ENCODE measurements at places on chromosomes 3 and 15.
A peak's percentile ranks its signal among the peaks of the same experiment; 100 is the strongest.

GRCh38 chr3:138136201-138136600 is 4.0 kb upstream of the A4GNT start:
- no peak for DNase-seq

DNA sequence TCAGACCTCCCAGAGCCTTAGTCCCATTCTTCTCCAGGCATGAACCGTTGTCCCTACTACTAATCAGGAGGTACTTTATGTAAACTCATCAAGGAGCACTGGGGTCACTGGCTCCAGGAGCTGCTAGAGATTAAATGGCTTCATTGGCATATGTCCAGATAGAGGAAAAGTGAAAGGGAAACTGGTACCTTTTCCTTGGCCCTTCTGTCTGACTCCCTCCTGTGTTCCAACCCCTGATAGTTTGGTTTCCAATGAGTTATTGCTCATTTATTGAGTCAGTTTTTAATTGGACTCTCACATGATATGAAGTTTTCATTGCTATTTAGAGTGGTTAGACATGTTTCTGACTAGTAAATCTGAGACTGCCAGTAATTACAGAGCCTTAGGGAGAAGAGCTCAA is 130.5 kb upstream of the BFSP2 start:
- DNase-seq = no peak

GRCh38 chr3:33211444-33211843 is 7.2 kb downstream of the SUSD5 start:
- DNase-seq = no peak

DNA sequence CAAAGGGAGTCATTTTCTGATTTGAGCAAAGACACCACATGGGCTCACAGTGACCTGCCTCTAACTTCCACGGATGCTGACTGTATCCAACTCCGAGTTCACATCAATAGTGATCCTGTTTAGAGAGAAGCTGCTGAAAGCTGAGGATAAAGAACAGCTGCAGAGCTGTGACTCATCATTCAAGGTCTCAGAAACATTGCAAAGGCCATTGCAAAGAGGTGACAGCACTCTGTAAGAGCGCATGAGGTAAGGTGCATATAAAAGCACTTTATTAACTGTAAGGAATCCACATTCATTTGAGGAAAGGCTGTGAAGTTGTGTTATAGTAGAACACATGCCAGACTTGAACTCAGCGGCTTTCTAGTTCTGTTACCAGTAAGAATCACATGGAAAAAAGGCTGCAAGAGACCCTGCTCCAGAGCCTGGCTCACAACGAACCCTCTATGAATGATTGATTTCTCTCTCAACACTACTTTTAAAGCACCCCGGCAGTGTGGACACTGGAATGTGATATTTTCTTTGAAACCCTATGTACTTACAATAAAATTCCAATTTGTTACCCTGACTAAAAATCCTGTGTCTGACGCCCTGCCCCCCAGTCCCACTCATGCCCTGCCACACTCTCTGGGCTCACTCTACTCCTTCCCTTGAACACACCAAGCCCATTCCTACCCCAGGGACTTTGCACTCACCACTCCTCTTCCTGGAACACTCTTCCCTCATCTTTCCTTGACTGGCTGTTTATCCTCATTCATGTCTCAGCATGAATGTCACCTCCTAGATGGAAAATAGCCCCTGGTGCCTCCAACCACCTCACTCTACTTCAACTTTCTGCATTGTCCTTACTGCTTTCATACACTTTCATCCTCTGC is 111.2 kb downstream of the LSM3 start:
- DNase-seq = no peak

- DNase-seq = no peak
Observed at GRCh38 chr15:87843312-87843711, 413.2 kb downstream of the NTRK3 start.

DNA sequence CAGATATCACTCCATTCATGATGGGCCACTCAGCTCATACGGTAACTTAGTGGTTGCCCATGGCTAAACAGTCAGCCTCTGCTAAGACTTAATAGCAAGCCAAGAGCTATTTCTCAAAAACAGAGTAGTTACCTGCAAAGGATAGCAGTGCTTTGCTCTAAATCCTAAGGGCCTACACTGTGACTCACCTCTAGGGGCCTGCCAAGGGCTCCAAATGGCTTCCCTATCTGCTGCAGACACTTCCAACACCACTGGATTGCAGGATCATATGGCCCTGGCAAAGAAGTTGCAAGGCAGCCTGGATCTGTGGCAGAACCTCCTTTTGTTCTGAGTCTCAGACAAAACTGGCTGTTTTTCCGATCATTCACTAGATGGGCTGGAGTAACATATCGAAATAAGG is 17.8 kb downstream of the CGGBP1 start:
- DNase-seq = no peak

DNA sequence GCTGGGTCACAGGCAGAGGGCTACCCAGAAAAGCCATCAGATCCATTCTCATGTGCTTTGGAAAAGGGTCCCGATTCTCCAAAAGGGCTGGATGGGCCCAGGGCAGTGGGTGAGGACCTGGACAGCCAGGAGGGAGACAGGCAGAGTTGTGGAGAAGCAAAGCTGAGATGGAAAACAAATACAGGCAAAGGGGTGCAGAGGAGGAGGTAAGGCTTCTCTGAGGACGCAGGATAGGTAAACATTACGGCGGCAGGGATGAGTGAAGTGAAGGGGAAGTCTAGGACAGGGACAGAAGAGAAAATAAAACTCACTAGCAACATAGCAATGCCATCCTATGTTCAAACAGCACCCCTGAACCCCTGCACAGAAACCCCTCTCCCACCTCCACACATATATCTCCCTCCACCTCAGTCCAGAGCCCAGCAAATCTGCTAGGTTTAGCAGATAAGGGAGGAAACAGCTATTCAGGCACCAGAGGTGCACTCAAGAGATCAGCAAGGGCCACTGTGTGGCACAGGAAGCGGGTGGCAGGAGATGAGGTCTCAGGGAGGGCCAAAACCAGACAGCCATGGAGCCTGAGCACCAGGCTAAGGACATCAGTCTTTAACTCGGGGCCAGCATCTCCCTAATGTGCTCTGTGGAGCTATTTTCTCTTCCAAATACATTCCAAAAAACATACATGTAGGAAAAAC is 51.3 kb downstream of the HOMER2 start:
- DNase-seq = no peak

- DNase-seq = no peak
Observed at GRCh38 chr3:197362081-197362480, 63.7 kb upstream of the DLG1 start.

DNA sequence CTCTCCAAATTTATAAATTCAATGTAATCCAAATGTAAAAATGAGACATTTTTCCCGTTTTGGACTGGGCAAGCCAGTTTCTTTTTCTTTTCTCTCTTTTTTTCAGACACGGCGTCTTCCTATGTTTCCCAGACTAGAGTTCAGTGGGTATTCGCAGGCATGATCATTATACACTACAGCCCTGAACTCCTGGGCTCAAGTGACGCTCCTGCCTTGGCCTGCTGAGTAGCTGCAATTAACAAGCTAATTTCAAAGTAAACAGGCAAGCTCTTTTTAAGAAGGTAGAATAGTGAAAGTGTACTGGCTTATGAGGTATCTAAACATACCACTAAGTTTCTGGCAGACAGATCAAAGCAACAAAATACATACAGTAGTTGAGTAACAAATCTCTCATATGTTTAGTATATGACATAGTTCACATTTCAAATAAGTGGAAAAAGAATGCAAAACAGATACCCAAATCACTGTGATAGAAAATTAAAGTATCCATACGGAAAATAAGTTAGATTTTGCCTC is 13.5 kb downstream of the HIGD1A start:
- no peak for DNase-seq

DNA sequence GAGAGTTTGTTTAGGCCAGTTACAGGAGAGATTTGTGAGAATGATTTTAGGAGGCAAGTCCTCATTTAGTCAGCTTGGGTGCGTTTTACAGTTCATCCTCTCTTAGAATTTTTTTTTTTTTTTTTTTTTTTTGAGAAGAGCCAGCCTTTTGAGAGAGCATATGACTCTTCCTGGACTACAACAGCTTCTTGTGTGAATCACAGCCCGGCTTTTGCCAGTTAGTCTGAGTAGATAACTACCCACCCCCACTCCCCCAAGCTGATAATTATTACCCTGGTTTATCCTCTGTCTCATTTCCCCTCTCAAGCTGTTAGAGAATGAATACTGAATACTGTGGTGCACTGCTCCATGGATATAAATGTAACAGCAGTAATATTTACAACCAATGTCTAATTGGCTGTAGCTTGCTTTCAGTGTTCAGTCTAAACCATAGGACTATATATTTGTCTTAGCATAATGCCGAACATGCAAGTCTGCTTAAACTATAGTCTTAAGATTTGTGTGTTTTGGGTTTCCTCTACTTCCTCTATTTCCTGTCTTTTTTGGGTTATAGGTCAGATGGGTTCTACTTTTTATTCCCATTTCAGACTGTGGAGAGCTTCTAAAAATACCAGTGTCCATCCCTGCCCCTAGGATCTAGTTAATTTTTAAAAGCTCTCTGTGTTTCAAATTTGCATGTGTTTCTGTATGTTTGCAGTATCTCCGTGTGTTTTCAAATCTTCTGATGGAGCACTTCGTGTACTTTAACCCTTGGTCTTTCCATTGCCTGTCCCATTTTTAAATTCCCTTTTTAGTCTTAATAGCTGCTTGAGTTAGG is 8.0 kb downstream of the CHD2 start:
- DNase-seq = no peak

DNA sequence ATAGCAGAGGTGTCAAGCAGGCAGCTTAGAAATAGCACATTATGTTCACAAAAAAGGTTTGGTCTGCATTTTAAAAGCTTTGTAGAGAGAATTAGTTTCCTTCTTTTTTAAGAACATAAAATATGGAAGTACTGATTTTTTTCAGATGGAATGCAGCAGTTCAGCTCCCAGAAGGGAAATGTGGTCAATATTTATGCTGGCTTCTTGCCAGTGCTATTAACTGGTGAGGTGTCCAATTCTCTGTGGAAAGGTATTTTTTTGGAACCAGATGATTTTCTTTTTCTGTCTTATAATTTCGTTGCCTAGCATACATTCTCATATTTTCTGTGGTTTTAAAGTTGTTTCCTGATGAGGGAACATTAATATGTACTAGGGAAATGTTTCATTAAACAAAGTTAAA is 211.4 kb upstream of the ZNF385D start:
- no peak for DNase-seq

- peak; percentile 52 for DNase-seq
Observed at GRCh38 chr3:36943601-36944000, 1.3 kb downstream of the TRANK1 start.

DNA sequence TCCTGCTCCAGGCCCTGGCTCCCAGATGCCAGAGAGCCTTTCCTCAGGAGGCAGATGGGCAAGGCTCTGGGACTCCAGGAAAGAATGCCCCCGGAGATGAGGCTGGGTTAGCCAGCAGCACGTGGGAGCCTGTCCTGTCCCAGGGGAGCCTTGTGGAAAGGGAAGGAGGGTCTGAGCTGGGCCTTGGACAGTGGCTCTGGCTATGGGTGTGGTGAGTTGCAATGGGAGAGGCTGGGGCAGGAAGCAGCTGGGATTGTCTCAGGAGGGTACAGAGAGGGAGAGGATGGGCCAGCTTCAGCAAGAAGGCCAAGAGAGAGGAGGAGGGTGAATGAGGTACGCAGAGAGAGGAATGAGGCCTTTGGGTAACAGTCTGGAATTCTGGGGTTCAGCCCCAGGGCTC is 17.4 kb upstream of the CACNA2D2 start:
- DNase-seq = no peak

GRCh38 chr3:54706738-54707137 is 221.1 kb downstream of the LRTM1 start:
- no peak for DNase-seq

DNA sequence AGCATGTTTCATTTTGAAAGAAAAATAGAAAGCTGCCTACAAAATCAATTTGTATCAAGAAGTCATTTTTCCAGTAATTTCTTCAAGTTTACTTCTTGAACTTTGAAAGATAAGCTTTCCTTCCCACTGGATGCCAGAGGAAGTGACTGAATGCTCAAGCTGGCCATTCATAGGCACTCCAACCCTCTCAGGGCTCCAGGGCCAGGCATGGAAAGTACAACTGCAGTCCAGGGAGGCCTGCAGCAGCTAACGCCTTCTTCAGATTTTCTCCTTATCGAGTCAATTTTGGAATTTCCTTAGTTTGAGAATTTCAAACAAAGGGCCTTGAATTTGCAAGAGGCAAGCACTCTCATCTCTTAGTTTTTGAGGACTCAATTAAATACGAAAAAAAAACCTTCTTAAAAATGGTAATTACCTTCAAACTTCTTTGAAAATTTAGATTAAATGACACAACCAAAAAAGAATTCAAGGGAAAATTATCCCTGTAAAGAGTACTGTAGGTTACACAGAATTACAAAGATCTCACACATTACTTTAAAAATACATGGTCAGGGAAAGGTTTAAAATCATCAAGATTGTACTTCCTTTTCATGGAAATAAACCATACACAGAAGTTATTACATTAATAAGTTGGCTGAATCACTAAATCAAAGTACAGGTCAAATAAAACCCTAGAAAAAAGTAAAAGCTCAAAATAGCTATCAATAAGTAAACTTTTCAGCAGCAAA is 2.5 kb downstream of the UBP1 start:
- peak; percentile 49 for DNase-seq

DNA sequence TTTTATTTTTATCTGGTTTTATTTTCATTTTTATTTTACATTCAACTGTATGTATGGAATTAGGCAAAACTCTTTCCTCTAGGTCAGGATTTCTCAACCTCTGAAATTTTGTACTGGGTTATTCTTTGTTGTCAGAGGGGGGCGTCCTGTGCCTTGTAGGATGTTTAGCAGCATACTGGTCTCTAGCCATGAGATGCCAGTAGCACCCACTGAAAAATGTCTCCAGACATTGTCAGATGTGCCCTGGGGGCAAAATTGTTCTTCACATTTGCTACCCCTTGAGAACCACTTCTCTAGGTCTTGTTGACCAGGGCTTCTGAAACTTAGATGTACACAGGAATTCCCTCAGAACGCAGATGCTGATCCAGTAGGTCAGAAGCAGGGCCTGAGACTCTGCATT is 5.4 kb downstream of the CHRNA5 start:
- DNase-seq = peak; percentile 52

DNA sequence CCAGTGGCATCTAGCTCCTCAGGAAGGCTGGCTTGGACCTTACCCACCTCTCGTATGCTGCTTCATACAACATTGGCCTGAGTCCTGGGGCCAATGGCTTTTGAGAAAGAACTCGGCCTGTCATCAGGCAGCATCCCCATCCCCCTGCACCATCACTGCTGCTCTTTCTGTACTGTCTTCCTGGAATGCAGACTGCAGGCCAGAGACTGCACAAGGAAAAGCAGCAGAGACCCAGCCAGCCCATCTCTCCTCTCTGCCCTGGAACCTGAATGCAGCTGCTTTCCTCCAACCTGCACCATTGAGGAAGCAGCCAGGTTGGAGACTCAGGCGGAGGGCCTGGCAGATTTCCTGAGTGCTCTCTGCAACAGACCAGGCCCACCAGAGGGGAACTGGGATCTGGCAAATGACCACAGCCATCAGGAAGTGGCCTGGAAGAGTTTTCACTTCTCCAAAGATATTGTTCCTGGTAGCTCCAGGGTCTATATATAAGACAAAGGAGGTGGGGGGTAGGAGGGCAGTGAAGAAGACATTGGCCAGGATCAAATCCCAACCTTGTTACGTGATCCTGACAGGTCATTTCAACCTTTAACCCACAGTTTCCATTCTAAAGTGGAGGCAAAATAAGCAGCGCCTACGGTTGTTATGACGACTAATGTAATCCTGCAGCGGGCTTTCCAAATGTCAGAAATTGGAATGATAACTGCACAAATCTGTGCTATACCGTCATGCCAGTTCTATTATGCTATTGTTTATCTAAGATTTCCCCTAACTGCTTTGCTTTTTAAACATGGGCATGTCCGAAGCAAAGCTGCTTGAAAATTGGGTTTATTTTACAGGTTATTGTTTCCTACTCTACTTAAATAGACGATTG is 24.4 kb upstream of the RAB7A start:
- DNase-seq = no peak

Measured in Karpas-422 (cell line).